ENCODE measurements at places on chromosomes 4 and X.

- DNase-seq = no peak
These were observed 31.8 kb upstream of the ZCCHC13 start for GRCh38 chrX:74272230-74272629.

GRCh38 chr4:129113919-129114318 lies 18.0 kb downstream of the C4orf33 start:
- no peak for DNase-seq

DNA sequence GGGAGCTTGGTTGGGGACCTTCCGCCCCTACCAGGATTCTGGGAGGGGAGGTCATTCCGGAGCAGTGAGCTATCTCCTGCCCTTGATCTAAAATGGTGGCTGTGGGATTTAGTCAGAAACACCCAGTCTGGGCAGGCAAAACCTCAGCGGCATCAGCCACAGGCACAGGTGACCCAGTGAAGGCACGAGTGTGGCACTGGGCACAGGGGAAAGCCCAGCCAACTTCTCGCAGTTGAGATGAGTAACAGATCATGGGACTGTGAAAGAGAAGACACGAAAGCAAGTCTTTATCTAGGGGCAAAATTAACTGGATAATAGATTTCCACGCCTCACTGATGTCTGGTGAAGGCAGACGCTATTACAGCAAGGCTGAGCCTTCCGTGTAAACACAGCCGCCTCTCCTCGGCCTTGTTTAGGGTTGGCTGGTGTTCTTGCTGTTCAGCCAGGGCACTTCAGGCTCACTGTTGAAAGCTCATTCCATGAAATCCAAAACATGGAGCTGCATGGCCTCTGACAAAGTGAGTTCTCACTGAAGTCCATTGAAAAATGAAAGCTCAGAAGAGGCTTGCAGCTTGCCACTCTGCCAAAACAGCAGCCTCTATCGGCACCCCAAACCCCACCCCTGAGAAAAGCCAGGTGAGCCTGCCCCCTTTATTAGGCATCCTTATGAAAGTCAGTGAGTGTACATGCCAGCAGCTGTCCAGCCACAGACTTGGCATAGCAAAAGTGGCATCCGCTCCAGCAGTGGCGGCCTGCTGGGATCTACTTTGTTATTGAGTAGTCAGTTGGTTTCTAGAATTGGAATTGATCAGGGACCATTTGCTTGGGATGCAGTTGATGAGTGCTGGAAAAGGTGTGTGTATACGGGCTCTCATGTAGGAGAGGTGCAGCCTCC lies 102.3 kb upstream of the MTM1 start:
- no peak for DNase-seq

GRCh38 chrX:96389281-96390047 lies 295.2 kb upstream of the DIAPH2 start:
- DNase-seq = no peak

- DNase-seq = no peak
These were observed 12.8 kb upstream of the NSUN7 start for GRCh38 chr4:40736910-40737309.

DNA sequence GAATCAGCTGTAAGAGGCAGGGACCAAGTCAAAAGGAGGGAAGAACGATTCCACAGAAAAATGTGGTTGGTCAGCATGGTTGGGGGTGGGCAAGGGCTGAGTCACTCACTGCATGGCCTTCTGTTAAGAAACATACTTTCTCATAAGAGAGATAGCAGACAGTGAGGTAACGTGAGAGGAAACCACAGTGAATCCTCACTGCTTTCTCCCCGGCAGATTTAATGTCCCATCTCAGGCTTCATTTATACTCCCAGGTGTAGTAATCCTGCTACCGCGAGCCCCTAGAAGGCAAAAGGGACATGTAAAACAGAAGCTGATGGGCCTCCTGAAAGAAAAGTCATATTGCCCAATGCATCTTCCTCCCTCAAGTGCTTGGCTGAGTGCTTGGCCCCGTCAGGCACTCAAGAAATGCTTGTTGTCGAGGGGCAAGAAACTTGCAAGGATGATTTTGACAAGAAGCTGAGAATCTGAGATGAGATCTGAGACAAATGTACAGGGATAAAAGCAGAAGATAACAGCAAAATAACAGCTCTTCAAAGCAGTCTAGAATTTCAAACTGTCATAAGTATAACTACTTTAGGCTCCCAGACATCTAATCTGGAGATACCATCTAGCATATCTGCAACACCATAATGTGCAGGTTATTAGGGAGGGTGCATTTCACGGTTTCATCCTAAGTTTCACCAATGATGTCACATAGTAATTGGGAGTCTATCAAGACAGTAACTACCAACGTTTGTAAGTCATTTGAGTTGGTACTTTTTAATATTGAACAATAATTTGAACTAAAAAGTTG lies 40.2 kb downstream of the SH3KBP1 start:
- DNase-seq = no peak

DNA sequence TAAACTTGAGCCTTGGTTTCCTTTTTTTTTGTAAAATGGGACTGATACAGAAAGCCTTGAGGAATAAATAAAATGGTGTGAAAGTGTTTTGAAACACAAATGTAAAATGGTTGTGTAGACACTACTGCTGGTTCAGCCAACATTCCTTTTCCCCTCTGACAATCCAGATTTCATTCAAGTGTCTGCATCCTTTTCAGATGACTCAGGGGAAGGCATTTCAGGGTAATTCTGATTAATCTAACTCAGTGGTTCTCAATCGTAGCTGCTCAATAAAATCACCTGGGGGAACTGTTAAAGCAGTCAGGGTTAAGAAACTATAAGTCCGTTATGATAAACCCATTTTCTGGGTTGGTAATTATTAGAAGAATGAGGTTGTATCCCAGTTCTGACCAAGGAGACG lies 4.6 kb downstream of the ARHGAP10 start:
- DNase-seq = no peak

- no peak for DNase-seq
These were observed 405.0 kb downstream of the AFF2 start for GRCh38 chrX:148905400-148905799.

DNA sequence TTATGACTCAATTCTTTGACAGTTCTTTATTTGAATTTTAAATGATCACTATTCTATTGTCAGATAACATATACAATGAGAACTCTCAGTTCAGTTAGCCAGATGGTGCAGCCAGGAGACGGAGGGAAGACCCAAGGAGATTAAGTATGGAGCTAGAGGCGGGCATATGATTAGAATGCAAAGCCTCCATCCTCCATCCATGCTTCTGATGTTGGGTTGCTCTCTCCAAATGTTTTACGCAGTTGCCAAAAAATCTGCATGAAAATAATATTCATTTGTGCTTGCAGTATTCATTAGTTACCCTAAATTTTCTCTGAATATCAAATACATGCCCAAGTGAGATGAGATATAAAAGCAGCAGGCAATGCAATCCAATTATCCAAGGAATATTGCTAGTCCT lies 874.8 kb downstream of the C4orf33 start:
- DNase-seq = no peak

DNA sequence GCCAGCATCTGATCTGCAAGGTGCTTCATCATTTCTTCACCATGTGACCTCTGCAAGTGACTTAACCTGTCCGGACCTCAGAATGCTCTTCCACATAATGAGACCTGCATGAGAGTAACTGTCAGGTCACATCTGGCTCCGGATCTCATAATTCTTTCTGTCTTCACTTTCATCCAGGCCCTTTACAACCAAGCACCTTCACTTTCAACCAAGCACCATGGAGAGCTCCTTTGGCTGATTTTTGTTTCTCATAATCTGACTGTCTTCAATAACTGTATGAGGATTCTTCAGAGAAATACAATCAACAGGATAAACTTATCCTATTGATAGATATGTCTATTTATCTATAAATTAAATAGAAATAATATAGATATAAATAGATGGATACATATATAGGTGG lies 148.1 kb downstream of the VCX3A start:
- no peak for DNase-seq

DNA sequence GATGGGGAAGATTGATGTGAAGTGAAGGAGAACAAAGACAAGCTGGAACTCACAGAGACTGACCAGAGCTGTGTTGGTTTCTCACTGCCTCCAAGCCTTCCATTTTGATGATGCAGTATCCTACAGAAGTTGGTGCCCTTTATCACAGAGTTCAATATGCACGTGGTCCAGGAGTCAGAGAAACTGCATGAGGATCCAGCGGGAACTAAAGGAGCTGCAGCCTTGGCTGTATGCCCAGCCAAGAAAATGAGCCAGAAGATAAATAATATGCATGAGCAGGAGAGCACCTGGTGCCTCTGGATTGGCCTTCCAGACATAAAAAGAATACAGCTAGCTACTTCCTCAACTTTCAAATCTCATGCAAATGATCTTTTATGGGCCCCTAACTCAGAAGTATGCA lies 44.3 kb upstream of the DCLK2 start:
- no peak for DNase-seq

DNA sequence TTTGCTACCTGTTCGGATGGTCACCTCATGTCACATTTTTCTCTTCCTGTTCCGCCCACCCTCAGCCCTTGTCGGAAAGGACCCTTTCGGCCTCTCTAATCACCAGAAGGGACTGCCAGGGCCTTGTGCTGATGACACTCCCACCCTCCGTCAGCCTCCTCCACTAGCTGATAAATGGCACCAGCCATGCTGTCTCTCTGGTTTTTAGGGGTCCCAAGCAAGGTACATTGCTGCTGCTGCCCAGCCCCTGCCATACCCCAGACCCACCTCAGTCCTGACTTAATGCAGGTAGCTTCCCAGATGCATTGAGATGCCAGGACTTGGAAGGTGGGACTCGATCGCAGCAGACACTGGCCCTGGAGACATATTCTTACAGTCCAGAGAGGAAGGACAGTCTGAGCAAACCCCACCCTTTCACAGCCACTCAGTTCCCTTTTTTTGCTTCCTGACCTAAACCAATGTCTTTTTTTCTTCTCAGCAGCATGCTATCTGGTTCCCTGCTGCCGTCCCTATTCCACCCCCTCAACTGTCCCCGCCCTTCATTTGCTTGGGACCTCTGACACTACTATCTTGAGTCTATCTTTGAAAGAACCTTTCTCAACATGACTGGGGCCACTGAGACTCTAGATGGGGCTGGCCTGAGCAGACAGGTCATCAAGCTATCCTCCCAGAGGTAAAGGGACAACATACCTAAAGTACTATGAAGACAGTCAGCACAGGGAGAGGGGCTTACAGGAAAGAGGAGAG lies at the start of gene BTK:
Gene BTK, minus strand, starts transcription at position 397 of the 747 bp plus-strand sequence. CDS start 10,907 bp downstream, outside the sequence.
- DNase-seq = no peak

DNA sequence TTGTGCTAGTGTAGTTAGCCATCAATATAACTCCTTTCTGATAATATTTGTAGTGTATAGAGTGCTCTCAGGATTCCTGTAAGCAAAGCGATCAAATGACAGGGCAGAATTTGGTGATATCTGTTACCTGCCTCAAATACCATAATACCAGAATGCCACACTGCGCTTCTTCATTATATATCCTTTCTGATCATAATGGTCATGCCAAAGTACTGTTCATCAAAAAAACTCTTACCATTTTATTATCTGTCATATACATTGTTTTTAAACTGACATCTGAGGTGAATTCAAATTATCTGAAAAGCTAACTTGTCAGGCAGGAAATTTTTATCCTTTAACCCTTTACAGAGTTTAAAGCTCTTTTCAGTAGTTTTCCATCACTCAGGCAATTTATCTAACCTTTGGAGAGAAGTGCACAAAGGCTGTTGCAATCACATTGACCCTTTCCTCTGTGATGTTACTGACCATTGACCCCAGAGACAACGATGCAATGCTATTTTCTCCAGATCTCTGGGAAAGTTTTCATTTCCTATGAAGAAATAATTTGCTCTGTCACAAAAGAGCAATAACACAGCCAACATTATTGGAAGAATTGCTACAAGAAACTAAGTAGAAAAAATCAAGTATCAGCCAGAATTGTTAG lies 37.4 kb downstream of the UGT2B4 start:
- no peak for DNase-seq

- no peak for DNase-seq
These were observed 71.7 kb downstream of the IRS4 start for GRCh38 chrX:108664701-108665100.

DNA sequence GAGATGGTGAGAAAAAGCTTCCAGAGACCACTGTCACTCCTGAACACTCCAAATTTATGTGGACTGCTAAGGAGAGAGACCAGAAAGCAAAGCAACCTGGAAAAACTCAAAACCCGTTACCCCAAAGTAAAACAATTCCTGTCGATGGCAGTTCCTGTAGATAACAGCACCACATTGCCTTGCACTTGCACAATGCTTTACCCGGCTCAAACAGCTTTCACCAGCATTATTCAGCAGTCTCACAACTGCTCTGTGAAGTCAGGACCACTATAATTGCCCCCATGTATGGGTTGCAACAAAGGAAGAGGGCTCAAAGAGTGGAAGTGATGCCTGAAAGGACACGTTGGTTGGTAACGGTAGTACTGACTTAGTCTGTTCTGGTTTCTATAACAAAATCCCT lies 234.8 kb downstream of the BCOR start:
- DNase-seq = no peak

DNA sequence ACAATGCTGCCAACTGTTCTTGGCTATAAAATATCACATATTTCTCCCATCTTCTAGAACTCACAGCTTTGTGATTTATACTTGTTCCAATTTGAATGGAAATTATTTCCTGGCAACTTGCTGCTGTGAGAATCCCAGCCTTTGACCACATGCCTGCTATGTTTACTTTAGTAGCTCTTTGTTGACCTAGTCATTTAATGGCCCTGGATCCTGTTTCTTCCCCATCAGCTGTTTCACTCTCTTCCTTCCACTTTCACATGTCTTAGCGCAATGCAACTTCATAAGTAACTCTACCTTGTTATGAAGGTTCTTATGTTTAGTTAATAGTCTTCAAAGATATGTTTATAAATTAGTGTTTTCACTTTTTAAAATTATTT lies 1973.6 kb upstream of the AGA start:
- no peak for DNase-seq

DNA sequence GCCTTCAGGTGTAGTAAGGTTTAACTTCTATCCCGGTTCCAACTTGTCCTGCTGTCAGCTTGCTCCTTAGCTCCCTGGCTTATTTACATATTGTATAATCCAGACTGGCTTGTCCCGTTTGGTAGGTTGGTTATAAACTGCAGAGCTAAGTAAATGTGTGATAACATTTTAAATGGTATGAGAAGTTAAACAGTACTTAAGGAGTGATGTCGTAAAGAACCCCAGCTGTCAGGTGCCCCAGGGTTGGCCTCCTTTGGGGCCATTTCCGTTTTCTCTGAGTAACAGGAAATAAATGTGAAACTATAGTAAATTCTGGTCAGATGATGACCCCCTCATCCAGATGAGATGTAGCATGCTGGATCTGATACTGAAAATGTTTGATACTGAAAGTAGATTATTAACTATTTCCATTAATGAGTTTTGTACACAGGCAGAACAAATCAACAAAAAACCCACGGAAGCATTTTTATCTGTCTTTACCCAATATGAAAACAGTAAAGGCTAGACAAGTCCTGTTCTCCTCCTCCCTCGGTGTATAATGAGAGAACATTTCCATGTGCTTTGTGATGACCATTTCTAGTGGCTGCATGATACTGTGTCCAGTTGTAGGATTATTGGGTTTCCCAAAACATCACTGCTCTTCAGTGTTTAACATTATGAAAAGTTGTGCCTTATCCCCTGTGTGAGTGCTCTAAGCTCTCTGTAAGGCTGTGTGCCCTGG lies 22.4 kb downstream of the GAB1 start:
- DNase-seq = no peak

DNA sequence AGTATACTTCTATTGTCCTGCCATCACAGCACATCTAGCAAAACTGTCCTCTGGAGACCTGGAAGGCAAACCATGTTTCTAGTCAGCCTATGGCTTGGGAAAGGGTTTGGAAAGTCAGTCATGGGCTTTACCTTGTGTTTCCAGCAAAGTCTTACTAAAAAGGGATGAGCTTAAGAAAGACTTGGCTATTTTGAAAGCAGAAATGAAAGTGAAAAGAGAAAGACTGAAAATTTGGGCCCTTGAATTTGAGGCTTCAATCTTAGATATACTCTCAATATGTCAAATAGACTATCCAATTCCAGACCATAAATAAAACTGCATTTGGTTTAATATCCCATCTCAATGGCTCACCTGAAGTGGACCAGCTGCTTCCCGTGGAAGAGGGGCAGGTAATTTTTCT lies 127.9 kb downstream of the ZNF330 start:
- no peak for DNase-seq
